ENCODE measurements at places on chromosomes 13 and 19. TPM values are rescaled to one million over a fixed set of nuclear protein-coding genes. Genes with fewer than 3 reads are reported as not detected.

GRCh38 chr19:49968279-49968922, 7.4 kb upstream of the SIGLEC11 start:
- H3K36me3 ChIP-seq = no peaks in the 10 kb centered on the region
- no peaks in the 10 kb centered on the region for H3K27me3 ChIP-seq
- DNase-seq = no peak
- H3K4me3 ChIP-seq = no peak overlapping the region
- no peak overlapping the region for H3K27ac ChIP-seq

GRCh38 chr19:5984600-5984999, 6.7 kb upstream of the RANBP3 start:
- no peaks in the 10 kb centered on the region for H3K27me3 ChIP-seq
- H3K27ac ChIP-seq = no peak overlapping the region
- peaks cover 4% of the 10 kb centered on the region for H3K4me1 ChIP-seq
- H3K4me3 ChIP-seq = no peak overlapping the region

DNA sequence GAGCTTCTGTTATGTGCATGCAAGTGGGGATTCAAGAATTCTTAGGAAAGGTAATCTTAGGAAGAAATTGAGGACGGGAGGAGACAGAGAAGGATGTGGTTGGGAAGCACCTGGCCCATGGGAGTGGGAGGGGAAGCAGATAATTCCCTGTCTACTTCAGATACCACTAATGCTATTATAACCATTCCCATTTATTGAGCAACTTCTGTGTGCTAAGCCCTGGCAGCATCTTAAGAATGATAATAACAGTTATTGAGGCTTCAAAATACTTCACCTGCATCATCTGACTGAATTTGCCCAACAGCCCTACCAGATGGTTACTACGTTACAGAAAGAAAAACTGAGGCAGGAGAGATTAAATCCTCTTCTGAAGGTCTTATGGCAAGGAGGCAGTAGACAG, 1.4 kb downstream of the EPS8L1 start:
- H3K36me3 ChIP-seq = no peaks in the 10 kb centered on the region
- DNase-seq = no peak
- no peak overlapping the region for H3K4me3 ChIP-seq
- no peak overlapping the region for H3K27ac ChIP-seq
- peaks cover 30% of the 10 kb centered on the region for H3K27me3 ChIP-seq

DNA sequence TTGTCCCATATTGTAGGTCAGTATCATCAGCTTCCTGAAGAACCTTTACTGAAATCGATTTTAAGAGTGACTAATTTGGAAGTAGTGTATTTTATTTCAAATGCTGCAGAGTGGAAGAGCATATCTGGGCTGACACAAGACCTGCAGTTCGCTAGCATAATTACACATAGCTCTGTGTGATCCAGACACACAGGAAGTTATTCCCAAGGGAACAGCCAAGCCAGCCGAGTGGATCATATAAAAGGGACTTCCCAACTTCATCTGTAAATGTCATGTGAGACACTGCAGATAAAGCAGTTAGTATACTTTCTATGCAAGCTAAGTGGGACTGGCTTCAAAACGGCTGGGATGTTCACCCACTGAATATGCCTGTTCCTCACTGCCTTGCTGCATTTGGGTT, 760.4 kb downstream of the SLITRK1 start:
- H3K27ac ChIP-seq = no peak overlapping the region
- H3K4me1 ChIP-seq = no peaks in the 10 kb centered on the region
- no peaks in the 10 kb centered on the region for H3K27me3 ChIP-seq
- H3K4me3 ChIP-seq = no peak overlapping the region

DNA sequence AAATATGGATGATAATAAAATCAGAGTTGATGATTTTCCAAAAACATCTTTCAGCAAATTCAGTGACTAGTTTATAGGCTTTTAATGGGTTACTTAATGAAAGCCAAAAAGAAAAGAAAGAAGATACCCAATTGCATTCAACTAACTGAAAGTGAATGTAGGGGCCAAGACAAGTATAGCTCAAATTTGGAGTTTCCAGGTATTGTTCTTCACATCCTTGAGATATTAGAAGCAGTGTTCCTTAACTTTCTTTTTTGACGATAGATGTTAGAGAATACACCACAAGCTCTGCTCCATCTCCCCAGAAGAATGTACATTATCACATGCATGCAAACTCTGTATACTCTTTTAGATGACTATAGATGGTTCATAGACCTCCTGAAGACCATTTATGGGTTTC, 43.6 kb downstream of the PDS5B start:
- H3K27ac ChIP-seq = no peak overlapping the region
- no peaks in the 10 kb centered on the region for H3K36me3 ChIP-seq
- H3K27me3 ChIP-seq = no peaks in the 10 kb centered on the region
- H3K4me3 ChIP-seq = no peak overlapping the region

- H3K4me1 ChIP-seq = no peaks in the 10 kb centered on the region
- H3K4me3 ChIP-seq = peak within 1 kb of the TSS; percentile 16
- DNase-seq = peak; percentile 33
- no peak within 1 kb of the TSS for H3K27ac ChIP-seq
- H3K27me3 ChIP-seq = peaks cover 53% of the 10 kb centered on the region
These were observed at the start of gene LRRC4B for GRCh38 chr19:50567882-50568727. Gene LRRC4B, minus strand, starts transcription at chr19:50568435. Its CDS starts 19,597 bp downstream, at chr19:50548838.

DNA sequence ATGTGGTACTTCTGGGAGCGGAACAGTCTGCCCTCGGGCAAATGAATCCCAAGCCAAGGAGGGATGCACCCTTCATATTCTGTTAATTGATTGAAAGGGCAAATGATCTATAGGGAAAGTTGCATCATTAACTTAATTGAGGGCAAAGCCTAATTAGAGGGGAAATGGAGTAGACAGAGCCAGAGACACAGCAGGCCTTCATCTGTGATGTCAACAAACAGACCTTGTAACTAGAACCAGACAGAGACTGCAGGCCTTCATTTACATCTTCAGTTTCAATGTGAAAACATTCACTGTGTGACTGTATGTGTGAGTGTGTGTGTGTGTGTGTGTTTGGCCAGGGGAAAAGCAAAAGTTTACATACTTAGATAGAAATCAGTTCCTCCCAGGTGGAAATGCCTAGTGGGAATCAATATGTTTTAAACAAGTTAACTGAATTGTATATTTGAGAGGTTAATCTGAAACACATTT, 126.4 kb downstream of the SPRY2 start:
- H3K4me3 ChIP-seq = no peak overlapping the region
- H3K4me1 ChIP-seq = no peaks in the 10 kb centered on the region
- H3K27me3 ChIP-seq = no peaks in the 10 kb centered on the region
- H3K36me3 ChIP-seq = no peaks in the 10 kb centered on the region

- H3K4me1 ChIP-seq = no peaks in the 10 kb centered on the region
- no peaks in the 10 kb centered on the region for H3K36me3 ChIP-seq
- H3K4me3 ChIP-seq = no peak overlapping the region
- DNase-seq = peak; percentile 26
These were observed 49.4 kb upstream of the TNFSF11 start for GRCh38 chr13:42524487-42525034.

DNA sequence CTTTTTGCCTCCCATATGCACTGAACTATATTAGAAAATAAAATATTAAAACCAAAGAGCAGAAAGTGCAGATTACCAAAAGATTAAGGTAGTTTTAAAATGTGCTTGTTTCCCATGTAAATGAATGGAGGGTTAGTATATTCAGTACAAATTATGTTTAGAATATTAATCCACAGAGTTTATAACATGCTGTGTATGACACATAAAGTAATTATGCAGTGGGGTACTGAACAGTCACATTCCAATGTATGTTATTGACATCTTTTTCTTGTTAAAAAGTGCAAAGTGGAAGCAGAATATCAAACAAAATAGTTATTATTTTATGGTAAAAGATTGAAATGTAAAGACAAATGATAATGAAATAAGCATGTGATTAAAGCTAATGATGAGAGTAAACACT, 79.3 kb downstream of the GPC6 start:
- no peak overlapping the region for H3K4me3 ChIP-seq
- DNase-seq = no peak
- no peaks in the 10 kb centered on the region for H3K36me3 ChIP-seq
- no peak overlapping the region for H3K27ac ChIP-seq

- no peak for DNase-seq
- no peak overlapping the region for H3K4me3 ChIP-seq
- no peaks in the 10 kb centered on the region for H3K4me1 ChIP-seq
- H3K36me3 ChIP-seq = no peaks in the 10 kb centered on the region
- H3K27me3 ChIP-seq = no peaks in the 10 kb centered on the region
These were observed 309.3 kb upstream of the HTR2A start for GRCh38 chr13:47206111-47206510.

DNA sequence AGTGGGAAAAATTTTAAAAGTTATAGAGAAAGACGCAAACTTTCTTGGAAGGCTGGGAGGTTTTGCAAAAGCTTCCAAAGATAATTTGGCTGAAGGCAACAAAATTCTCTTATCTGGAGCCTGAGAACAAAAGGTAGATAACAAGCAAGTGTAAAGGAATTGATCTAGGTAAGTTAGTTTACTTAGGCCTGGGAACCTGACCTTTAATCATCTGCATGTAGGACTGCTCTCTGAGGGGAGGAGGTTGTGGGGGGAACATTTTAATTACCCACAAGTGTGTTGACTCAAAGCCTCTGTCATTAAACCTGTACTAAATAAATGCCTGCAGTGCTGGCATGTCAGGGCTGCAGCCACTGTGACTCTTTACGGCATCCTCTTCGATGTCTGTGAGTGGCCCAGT, 532.3 kb upstream of the SLITRK5 start:
- DNase-seq = no peak
- H3K4me1 ChIP-seq = no peaks in the 10 kb centered on the region
- no peak overlapping the region for H3K4me3 ChIP-seq

DNA sequence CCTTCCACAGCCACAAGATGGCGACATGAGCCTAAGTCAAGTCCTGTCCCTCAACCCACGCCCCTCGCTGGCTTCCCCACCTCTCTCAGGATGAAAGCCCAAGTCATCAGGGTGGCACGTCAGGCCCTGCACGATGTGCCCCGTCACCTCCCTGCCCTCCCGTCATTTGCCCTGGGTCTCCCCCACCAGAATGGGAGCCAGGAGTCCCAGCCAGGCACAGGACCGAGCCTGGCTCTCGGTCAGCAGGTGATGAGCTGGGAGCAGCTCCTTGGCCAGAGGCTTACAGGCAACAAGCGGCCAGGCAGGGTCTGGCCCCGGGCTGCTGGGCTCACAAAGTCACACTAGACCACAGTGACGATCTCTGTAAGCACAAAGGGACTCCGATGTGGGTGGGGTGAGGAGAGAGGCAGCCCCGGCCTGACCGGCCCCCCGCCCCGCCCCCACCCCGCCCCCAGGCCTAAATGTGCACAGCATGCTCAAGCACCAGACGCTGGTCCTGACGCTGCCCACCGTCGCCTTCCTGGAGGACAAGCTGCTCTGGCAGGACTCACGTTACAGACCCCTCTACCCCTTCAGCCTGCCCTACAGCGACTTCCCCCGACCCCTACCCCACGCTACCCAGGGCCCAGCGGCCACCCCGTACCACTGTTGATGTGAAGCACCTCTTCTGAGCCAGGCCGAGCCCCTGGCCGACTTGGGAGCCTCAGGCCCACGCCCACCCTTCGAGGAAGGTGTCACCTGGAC, 7.3 kb downstream of the MRPL4 start:
- peaks cover 32% of the 10 kb centered on the region for H3K36me3 ChIP-seq
- H3K27me3 ChIP-seq = no peaks in the 10 kb centered on the region
- no peak overlapping the region for H3K27ac ChIP-seq

- peaks cover 63% of the 10 kb centered on the region for H3K4me1 ChIP-seq
- H3K4me3 ChIP-seq = peak overlapping the region; percentile 84
- H3K27me3 ChIP-seq = no peaks in the 10 kb centered on the region
- H3K36me3 ChIP-seq = no peaks in the 10 kb centered on the region
- H3K27ac ChIP-seq = peak overlapping the region; percentile 93
- peak; percentile 95 for DNase-seq
These were observed 3.2 kb downstream of the KLF16 start for GRCh38 chr19:1860042-1860775.

DNA sequence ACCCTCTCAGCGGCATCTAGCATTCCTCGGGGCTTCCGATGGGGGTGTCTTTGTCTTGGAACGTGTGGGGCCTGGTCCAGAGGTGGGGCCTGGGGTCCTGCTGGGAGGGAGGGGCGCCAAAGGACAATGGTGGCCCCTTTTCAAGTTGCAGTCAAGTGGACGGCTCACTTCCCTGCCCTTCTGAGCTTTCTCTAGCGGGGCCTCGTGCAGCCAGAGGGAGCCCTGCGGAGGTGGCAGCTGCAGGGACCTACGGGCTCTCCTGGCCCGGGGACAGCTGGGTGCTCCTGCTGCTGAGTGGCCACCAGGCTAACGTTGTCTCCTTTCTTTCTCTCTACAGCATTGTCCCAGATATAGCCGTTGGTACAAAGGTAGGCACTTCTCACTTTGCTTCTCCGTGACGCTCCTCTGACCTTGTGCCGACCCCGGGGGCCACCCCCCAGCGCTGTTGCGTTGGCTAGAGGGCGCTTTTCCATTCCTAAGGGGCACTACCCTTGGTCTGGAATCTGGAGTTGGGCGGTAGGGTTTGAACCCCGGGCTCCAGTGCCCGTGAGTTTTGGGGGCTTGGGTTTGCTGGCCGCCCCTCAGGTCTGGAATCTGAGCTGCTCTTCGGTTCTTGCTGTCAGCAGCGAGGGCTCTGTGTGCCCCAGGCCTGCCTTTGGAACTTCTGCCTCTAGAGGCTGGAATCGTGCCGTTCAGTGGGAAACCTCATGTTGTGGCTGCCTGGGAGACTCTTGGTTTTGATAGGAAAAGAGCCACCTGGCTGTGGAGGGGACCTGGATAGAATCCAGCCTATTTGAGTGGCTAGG, 2.0 kb downstream of the PTBP1 start:
- no peak for DNase-seq
- peak overlapping the region; percentile 98 for H3K27ac ChIP-seq
- H3K36me3 ChIP-seq = peaks cover 54% of the 10 kb centered on the region
- peak overlapping the region; percentile 79 for H3K4me3 ChIP-seq

GRCh38 chr19:45154064-45154827, 6.5 kb downstream of the NKPD1 start:
- H3K36me3 ChIP-seq = no peaks in the 10 kb centered on the region
- no peak for DNase-seq
- peaks cover 25% of the 10 kb centered on the region for H3K4me1 ChIP-seq
- H3K27ac ChIP-seq = no peak overlapping the region
- H3K4me3 ChIP-seq = no peak overlapping the region

GRCh38 chr13:99873832-99874430, 97.6 kb downstream of the ZIC5 start:
- H3K27me3 ChIP-seq = no peaks in the 10 kb centered on the region
- DNase-seq = no peak
- no peak overlapping the region for H3K27ac ChIP-seq
- H3K36me3 ChIP-seq = no peaks in the 10 kb centered on the region

The EGLN2 gene
- 61.6 TPM for polyA plus RNA-seq

The KCNC3 gene
- polyA plus RNA-seq = 3.1 TPM

The DAPK3 gene
- polyA plus RNA-seq = 52.9 TPM

The PCSK4 gene
- 4.7 TPM for polyA plus RNA-seq

The RFXAP gene
- polyA plus RNA-seq = 6.9 TPM

The MYO9B gene
- polyA plus RNA-seq = 49.8 TPM

The CPAMD8 gene
- polyA plus RNA-seq = 7.8 TPM

The C19orf73 gene
- polyA plus RNA-seq = 1.4 TPM

The KIR2DL3 gene
- 0.27 TPM for polyA plus RNA-seq

The ATP4A gene
- polyA plus RNA-seq = not detected

All from large intestine (tissue), 12 donors.